Naive thymus-derived CD8-positive, alpha-beta T cell (primary cell): ENCODE measurements at places on chromosomes 1 and 21.

DNA sequence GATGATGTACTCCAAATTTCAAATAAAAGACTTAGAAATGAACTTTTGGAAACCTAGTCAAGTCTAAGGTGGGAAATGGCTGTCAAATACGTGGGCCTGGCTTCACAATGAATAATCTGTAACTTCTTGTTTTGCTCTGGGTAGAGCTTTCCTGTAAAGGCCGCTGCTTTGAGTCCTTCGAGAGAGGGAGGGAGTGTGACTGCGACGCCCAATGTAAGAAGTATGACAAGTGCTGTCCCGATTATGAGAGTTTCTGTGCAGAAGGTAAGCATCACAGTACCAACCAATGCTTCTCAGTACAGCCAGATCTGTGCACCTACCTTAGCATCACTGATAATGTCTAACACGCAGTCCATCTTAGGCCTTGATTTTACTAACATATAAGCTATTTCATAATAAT lies 73.6 kb downstream of the TPR start:
- no peak for DNase-seq

GRCh38 chr1:108708691-108709660 lies 3.7 kb upstream of the FNDC7 start:
- DNase-seq, result peak; percentile 82

DNA sequence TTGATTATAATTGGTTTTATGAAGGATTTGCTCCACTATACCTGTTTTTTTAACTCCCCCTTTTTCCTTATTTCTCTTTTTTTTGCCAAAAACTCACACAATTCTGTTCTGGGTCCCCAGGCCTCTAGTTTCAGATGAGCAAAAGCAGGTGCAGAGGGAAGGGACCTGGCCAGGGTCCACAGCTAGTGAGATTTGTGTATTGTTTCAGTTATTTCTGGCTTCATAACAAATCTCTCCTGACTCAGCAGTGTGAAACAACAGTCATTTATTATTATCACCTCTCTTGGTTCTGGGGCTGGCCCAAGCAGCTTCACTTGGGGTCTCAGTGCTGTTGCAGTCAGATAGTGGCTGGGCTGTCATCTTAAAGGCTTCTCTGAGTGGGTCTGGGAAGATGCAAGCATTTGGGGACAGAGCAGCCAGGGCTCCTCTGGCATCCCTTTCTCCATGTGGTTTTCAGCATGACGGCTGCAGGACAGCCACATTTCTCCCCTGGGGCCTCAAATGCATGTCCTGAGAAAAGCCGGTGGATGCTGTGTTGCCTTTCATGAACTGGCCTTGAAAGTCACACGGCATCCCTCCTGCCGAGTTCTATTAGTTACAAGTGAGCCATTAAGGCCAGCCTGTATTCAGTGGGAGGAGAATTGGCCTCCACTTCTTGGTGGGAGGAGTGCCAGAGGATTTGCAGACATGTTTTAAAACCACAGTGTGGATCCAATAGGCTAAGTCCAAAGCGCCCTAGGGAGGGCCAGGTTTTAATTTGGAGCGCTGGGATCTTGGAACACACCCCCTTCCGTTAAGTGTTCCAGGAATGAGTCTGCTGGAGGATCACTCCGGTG lies 137.1 kb downstream of the CAMTA1 start:
- DNase-seq, result no peak

DNA sequence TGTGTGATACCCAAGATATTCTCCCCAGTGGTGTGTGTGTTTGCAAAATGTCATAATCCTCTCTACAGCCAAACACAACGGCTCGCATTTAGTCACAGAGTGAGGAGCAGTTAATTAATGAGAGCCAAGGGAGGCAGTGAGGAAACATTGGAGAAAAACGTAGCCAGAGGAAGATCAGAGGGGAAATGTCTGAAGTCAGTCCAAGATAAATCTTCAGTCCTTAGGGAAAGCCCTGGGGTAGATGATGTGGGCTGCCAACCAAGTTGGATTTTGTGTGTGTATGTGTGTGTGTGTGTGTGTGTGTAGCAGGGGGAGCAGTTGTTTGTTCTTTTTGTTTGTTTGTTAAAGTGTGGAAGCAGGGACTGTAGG lies 201.0 kb upstream of the PTBP2 start:
- no peak for DNase-seq

DNA sequence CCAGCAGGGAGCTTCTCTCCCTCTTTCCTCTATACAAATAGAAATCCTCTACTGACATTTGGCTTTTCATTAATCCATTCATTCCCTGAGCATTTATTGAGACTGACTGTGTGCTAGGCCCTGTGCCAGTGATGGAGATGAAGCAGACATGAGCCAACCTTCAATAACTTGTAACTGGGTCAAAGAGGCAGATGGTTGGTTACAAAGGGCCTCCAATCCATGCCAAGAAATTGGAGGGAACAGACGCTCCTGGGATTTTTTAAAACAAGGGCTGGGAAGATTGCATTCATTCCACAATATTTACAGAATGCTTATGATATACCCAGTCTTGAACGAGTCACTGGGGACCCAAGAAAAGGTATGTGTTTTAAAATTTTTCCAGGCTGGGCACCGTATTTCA lies 6.2 kb downstream of the HPCAL4 start:
- DNase-seq, result no peak
